ENCODE measurements at places on chromosomes 6 and 20.

DNA sequence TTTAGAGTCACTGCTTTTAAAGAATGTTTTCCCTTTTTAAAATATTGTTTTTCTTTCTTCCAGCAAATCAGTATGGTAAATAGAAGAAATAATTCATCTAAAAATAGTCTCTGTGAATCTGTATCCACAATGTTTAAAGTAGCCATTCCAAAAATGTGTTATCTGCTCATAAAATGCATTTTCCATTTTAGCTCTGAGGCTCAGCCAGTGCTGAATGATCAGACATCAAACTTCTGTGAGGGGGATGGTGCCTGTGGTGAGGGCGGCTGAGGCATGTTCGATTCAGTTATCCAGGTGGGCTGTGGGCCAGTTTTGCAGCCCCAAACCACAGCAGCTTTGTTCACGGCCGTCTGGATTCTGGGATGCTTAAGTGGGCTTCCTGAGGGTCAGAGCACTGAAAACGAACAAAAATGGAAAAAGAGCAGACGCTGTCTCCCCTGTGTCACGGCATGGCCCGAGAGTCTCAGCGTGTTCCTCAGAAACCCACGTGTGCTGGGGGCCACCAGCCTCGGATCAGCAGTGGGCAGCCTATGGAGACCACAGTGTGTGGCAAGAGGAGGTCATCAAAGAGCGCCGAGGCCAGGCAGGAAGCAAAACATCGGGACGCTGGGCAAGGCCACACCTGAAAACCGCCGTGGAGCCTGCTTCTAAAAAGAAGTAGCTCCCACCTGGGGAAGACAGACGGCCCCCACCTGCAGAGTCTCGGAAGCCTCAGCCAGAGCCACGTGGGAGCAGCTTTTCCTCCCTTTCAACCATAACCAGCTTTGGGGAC is 134.9 kb upstream of the THBS2 start:
- DNase-seq = no peak

- DNase-seq = no peak
These were observed 450.0 kb upstream of the POU3F2 start for GRCh38 chr6:98384334-98384733.

DNA sequence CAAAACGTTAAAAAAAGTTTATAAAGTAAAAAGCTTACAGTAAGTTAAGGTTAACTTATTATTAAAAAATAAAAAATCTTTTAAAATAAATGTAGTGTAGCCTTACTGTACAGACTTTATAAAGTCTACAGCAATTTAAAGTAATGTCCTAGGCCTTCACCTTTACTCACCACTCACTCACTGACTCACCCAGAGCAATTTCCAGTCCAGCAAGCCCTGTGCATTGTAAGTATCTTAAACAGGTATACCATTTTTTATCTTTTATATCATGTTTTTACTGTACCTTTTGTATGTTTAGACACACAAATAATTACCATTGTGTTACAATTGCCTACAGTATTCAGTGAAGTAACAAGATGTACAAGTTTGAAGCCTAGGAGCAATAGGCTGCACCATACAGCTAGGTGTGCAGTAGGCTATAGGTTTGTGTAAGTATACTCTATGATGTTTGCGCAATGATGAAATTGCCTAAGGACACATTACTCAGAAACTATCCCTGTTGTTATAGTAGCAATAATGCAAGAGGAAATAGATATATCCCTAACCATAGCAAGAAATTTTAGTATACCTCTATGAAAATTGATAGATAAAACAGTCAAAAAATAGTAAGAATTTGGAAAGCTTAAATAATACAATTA is 39.5 kb downstream of the FBXO5 start:
- no peak for DNase-seq

DNA sequence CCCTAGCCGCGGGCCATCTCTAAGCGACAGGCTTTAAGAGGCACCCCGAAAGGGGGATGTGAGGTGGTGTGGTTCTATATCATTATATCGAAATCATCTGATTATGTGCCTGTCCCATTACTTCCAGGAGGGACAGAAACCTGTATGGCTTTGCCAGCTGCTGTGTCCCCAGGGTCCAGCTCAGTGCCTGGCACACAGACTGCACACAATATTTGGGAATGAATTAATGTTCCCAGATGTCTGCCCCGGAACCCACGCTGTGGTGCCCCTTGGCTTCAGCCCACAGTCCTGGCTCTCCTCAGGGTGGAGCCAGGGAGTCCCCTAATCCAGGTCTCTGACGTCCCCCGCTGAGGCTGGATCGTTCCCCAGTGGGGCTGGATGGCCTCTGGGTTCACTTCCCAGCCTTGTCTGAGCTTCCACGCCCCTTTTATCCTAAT is 8.9 kb upstream of the AHCY start:
- no peak for DNase-seq

GRCh38 chr20:58330687-58331086 is 21.2 kb downstream of the RAB22A start:
- DNase-seq = no peak
